ENCODE measurements at places on chromosomes 11 and 22. TPM values are rescaled to one million over a fixed set of nuclear protein-coding genes. Genes with fewer than 3 reads are reported as not detected.

- DNase-seq, result no peak
These were observed 800.0 kb upstream of the LUZP2 start for GRCh38 chr11:23696688-23697415.

GRCh38 chr22:45399712-45400445 lies 13.5 kb downstream of the SMC1B start:
- DNase-seq, result no peak

GRCh38 chr11:84564180-84564866 lies 1062.8 kb downstream of the DLG2 start:
- peak; percentile 24 for DNase-seq

The APOBEC3B gene
- total RNA-seq, result 22.6 TPM

The MSANTD2 gene
- 14.1 TPM for total RNA-seq

The ARVCF gene
- 5.1 TPM for total RNA-seq

The CNIH2 gene
- total RNA-seq, result 2.0 TPM

All from M059J (cell line).